ENCODE measurements at places on chromosomes 7 and 10. TPM values are rescaled to one million over a fixed set of nuclear protein-coding genes. Genes with fewer than 3 reads are reported as not detected.

Gene CFTR
- 10.9 TPM for total RNA-seq

Gene SPDYE1
- total RNA-seq: not detected

Gene LAMB4
- total RNA-seq: 0.65 TPM

Gene H2BK1
- total RNA-seq: not detected

Gene GIMAP7
- total RNA-seq: 0.05 TPM

Gene NODAL
- total RNA-seq: not detected

Gene C10orf71
- total RNA-seq: not detected

Gene NUDT13
- 1.7 TPM for total RNA-seq

Gene SLC29A4
- 2.6 TPM for total RNA-seq

DNA sequence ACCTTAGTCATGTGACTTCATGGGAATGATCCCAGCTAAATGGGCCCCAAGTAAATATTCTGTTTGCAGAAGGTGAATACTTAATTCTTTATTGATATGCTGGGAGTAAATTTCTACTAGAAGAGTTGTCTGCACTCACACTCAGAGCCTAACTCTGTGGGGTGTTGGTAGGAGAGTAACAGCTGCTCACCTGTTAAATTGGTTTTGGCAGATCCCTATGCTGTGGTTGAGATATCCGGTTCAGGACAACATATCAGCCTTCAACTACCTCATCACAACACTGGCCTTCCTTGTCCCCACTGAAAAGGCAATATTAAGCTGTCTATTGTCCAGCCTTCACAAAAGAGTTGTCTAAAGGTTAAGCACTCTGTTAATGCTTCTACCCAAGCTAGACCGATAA lies 738.3 kb downstream of the INHBA start:
- no peak for DNase-seq

DNA sequence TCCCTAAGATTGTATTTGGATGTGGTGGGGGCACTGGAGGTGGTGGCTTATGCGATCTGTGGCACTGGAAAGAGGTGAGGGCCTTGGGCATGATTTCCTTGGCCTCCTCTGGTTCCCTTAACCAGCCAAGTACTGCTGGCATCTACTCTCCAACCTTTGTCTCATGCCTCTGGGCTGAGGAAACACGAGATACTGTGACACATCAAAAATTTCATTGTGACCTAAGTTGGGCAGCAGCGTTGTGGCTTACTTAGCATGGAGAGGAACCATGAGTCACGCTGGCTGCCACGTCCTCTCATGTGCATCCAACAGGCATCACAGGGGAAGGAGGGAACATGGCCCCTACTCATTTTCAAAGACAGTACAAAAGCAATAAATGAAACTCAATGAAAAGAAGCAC lies 29.7 kb upstream of the GSDME start:
- DNase-seq: peak; percentile 99

DNA sequence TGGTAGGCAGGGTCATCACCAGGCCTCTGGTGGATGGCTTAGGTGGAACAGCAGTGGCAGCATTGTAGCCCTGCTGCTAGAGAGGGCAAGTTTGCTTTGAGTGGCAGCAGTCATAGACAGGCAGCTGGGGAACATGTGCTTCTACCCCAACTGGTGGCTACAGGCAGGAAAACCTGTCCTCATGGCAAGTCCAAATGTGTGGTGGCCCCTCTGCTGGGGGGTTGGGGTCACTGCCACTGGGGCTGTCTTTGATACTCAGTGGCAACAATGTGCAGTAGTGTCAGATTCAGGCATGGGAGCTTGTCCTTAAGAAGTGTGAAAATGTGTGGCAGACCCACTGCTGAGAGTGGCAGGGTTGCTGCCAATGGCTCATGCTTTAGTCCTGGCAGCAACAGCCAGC lies 186.2 kb upstream of the NPSR1 start:
- DNase-seq: no peak

DNA sequence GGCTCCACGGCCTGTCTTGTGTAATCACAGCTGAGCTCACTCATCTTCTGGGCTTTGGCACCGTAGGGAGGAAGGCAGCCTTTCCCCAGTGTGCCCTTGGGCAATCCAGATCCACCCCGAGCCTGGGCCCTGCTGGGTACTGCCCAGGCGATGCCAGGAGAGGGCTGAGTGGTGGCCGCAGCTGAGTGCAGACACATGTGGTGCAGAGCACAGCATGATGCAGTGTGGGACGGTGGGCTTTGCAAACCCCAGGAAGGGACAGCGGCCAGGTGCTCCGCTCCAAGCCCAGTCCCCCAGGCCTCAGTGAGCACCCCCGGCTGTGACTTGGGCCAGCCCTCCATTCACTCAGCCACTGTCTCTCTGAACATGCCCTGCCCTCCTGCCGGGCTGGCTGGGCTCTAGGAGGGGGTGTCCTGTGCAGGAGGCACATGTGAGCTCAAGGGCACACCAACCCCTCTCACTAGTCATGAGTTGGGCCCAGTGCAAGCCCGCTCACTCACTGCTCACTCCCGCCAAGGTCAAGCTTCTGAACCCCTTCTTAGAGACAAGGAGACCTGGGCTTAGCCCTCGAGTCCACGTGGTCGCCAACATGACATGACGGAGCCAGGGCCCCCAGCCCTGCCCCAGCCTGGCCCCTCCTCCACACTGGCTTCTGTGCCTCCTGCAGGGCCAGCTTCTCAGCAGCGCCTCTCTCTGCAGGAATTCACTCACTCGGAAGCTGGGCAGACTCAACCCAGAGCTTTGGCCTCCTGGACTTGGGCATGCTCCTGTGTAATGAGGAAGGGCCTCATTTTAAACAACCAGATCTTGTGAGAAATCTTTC lies 77.5 kb upstream of the INSIG1 start:
- DNase-seq: no peak

DNA sequence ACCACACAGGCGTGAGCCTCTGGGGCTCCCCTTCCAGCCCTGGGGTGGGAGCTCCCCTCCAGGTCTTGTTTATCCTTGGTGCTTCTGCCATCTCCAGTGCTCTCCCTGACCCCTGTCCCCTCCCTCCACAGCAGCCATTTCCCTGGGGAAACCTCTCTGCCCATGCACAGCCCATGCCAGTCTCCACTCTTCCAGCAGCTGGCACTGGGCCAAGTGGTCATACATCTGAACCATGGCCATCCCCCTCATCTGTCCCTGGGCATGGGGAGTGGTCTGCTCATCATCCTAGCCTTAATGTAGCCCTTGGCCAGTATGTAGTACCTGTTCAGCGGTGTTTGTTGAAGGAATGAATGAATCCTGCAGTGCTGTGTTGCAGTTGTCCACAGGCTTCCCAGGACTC lies 172.4 kb upstream of the ZNF32 start:
- no peak for DNase-seq

DNA sequence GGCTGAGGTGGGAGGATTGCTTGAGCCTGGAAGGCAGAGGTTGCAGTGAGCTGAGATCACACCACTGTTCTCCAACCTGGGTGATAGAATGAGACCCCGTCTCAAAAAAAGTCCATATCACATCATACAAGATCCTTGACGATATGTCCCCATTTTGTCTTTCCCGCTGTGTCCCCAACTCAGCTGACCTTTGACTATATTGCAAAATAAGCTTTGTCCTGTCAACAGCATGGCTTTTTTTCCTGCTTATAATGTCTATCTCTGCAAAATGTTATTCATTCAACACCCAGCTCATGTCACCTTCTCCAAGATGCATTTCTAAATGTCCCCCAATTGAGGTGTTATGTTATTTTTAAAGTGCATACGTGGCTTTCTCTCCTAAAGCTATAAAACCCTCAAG lies 136.0 kb upstream of the KAT6B start:
- DNase-seq: no peak

DNA sequence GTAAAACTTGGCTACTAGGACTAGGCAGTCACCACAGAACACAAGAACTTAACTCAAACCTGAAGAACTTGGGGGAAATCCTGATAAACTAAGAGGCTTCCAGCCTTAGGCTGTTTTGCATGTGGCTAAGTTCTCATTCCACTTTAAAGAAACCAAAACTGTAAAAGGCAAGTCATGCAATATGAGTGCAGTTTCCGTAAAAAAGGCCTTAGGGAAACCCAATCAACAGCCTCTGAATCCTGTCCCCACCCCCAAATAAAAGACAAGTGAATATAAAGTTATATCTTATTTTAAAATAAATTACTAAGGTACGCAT lies 95.1 kb downstream of the USP6NL start:
- peak; percentile 11 for DNase-seq

GRCh38 chr10:48773580-48773979 lies 88.9 kb downstream of the WDFY4 start:
- DNase-seq: no peak

DNA sequence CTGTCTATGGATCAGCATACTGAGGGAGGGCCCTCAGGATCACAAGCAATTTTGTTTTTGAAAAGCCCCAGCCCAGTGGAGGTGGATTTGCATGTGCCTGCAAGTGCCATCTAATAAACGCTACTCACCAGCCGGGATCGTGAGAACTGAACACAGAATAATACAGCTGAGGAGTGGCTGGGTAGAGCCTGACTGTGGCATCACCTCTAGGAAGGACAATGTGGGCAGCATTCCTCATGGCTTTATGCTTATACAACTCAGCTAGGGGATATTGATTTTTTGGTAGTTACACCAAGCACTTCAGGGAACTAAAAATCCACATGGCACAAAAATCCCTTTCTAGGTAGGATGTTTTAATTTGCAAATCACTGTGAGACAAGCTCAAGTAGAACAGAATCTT lies 72.7 kb upstream of the PALS2 start:
- no peak for DNase-seq

- DNase-seq: peak; percentile 62
Observed at GRCh38 chr7:140653319-140654108, 12.9 kb upstream of the DENND2A start.

DNA sequence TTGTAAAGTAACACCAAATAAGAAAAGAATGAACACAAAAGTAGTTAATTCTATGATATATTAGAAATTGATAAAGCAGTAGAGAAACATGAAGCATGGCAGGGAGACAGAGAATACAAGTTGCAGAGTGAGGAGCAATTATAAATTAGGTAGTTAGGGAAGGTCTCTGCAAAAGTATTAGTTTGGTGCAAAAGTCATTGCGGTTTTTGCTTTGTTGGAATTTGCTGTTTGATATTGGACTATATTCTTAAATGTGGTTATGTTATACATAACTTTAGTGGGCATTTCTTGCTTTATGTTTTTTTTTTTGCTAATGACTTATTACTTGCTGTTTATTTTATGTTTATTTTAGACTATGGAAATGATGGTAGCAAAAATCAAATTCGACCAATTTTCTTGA lies 402.2 kb downstream of the SFMBT2 start:
- no peak for DNase-seq

GRCh38 chr10:58143944-58144343 lies 123.8 kb downstream of the IPMK start:
- DNase-seq: peak; percentile 18

GRCh38 chr7:111789870-111790269 lies 227.6 kb upstream of the IMMP2L start:
- peak; percentile 77 for DNase-seq

GRCh38 chr10:131979821-131980270 lies 1.9 kb downstream of the BNIP3 start:
- DNase-seq: no peak

DNA sequence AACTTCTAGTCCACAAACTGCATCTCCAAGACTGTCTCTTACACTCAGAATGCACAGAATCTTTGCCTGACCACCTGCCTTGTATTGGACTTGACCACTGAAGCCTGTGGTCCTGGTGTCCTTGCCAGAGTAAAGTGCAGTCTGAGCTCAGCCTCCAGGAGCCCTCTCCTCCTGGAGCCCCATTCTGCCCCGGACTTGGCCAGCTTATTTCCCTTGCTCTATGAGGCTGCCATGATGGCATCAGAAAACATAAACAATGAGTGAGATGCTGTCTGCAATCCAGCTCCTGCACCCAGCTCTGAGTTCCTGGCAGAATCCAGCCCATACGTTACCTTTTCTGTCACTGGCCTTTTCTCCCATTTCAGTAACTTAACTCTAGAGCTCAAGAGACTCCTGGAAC lies 494.6 kb downstream of the PLXNA4 start:
- no peak for DNase-seq

GRCh38 chr10:133375357-133376115 lies 2.4 kb upstream of the ECHS1 start:
- no peak for DNase-seq

DNA sequence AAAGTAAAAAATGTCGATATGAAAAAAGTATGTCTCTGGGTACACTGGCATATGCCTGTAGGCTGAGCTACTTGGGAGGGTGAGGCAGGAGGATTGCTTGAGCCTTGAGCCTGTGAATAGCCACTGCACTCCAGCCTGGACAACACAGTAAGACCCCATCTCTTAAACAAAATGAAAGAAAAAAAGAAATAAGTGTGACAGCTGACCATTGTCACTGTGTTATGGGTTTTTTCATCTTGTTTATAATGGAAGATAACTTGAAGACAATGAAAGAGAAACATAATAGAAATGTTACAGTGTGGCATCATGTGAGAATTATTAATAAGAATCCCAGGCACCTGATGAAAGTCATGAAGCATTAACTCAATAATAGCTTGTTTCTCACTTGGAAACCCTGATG lies 75.0 kb downstream of the APBB1IP start:
- DNase-seq: no peak

- no peak for DNase-seq
Observed at GRCh38 chr7:86775203-86775602, 131.5 kb downstream of the GRM3 start.

- DNase-seq: peak; percentile 94
Observed at GRCh38 chr7:73742753-73743641, 4.4 kb upstream of the ABHD11 start.

DNA sequence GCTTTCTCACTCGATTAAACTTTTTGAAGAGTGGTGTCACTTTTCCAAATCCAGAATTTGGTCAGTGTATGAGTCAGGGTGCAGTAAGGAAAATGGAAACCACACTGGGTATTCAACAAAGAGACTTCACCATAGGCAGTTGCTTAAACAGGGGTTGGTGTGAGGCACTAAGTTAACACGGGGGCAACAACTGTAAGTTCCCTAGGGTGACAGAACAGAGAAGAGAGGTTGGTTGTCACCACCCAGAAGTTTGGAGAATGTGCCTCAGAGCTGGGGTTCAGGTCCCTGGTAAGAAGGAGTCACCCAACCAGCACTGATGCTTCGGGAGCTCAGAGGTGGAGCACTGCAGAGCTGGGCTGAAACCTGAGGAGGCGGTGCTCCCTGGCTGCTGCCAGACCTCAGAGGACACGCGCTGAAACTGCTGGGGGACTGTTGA lies 170.4 kb downstream of the ARID5B start:
- no peak for DNase-seq

- DNase-seq: no peak
Observed at GRCh38 chr10:85413570-85413969, 953.0 kb downstream of the GRID1 start.

DNA sequence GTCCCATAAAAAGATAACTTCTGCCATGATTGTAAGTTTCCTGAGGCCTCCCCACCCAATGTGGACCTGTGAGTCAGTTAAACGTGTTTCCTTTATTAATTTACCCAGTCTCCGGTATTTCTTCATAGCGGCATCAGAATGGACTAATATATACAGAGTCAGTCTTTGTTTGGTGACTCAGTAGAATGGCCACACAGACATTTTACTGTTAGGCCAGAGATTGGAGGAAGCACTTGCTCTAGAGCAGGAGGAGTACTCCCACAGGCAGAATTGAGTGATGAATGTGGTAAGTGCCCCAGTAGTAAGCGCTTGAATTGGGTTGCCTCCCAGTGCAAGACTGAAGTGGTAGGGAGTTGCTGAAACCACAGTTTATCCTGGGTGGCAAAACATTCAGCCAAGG lies 149.5 kb upstream of the SMIM30 start:
- DNase-seq: no peak
